Cardiac muscle cell (in vitro differentiated cells and primary cell): ENCODE measurements at places on chromosomes 11 and 22.
A peak's percentile ranks its signal among the peaks of the same experiment; 100 is the strongest.

DNA sequence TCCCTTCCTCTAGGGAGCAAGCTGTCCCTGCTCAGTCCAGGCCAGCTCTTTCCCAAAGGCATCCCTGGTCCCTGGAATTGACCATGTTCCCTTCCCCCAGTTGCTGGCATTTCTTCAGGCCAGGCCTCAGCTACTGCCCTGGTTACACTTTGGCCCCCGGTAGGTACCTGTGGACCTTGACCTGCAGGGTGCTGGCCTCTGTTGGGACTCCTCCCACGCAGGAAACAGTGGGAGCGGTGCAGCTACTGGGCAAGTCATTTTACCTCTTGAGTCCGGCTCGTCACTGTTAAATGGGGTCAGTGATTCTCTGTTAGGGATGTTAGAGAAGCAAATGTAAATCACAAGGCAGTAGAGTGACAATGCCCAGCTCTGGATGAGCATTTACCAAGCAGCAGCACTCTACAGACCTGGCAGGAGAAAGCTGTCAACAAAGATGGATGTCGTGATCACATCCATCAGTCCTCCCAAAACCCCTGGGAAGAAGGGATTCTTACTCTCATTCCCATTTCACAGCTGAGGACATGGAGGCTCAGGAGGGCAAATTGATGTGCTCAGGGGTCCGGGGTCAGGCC, 16.9 kb downstream of the MYO7A start:
- DNase-seq = no peak

- DNase-seq = no peak
Observed at GRCh38 chr11:16902182-16902581, 112.0 kb downstream of the PLEKHA7 start.

- peak; percentile 76 for DNase-seq
Observed at GRCh38 chr11:57751676-57752253, at the start of gene BTBD18. BTBD18 (minus strand) TSS chr11:57751819; CDS start chr11:57751188, 631 bp downstream.

DNA sequence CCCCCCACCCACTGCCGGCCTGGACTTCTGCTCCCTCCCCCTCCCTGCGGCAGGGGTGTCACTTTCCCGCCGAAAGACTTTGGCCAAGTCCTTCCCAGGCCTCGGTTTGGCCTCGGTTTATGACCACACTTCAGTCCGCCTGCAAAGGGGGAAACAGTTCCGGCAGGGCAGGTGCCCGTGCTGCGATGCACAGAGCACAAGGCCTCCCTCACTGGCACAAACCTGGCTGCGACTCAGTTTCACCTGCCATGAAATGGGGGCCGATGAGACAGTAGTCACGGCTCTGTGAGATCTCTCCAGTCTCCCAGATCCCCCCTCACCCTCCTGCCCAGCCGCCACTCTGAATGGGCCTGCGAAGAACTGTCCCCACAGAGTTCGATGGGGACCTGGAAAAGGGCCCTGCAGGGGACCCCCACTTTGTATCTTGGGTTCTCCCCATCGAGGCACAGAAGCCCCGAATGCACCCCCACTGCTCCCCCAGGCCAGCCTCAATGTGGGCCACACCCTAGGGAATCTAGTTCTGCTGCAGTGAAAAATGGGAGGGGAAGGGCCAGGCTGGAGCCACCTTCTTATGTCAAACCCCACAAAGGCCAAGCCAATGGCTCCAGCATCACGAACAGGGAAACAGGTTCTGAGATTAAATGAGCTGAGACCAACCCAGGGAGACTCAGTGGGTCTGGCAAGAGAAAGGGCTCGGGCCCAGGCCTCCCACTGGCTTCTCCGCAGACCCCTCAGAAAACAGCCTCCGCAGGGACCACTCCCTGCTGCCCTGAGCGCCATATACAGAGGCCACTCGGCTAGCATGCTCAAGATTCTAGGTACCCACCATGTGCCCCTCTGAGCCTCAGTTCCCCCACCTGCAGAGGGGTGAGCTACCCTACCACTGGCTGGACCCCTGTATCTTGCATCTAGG, 29.0 kb downstream of the ARVCF start:
- DNase-seq = no peak

GRCh38 chr11:94417386-94417987, 16.3 kb upstream of the GPR83 start:
- peak; percentile 68 for DNase-seq

DNA sequence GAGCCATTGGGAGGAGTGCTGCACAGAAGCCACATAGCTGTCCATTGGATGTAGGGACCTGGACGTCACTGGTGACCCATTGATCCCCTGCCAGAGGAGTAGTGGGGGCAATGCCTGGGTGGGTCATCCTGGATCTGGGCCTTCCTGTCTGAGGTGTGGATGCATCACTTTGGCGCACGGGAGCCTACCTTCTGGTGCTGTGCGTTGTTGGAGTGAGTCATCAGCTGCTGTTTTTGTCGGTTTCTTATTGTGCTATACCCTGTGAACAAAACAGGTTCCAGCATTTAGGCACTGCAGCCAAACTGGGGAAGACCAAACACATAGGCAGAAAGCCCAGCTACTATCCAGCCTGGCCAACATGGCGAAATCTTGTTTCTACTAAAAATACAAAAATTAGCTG, 3.2 kb downstream of the TAF6L start:
- DNase-seq = no peak

GRCh38 chr22:22425783-22426624, 82.5 kb downstream of the ZNF280B start:
- DNase-seq = no peak

- DNase-seq = no peak
Observed at GRCh38 chr11:134406264-134407185, 5.5 kb downstream of the B3GAT1 start.

- DNase-seq = no peak
Observed at GRCh38 chr22:20178075-20178914, 27.4 kb upstream of the CCDC188 start.

GRCh38 chr22:26210334-26210733, 41.1 kb downstream of the SEZ6L start:
- DNase-seq = no peak

GRCh38 chr11:68266936-68267880, 4.6 kb downstream of the C11orf24 start:
- no peak for DNase-seq

DNA sequence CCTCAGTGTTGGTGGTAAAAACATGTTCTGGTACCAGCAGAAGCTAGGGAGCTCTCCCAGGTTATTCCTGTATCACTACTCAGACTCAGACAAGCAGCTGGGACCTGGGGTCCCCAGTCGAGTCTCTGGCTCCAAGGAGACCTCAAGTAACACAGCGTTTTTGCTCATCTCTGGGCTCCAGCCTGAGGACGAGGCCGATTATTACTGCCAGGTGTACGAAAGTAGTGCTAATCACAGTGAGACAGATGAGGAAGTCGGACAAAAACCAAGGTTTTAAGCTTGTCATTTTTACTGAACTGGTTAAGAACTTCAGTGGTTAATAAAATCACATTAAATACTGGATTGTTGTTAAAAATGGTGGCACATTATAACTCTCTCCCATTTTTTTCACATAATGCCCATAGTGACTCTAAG, 42.6 kb upstream of the VPREB1 start:
- DNase-seq = no peak

- DNase-seq = no peak
Observed at GRCh38 chr11:47148270-47148669, 28.4 kb downstream of the ARFGAP2 start.

DNA sequence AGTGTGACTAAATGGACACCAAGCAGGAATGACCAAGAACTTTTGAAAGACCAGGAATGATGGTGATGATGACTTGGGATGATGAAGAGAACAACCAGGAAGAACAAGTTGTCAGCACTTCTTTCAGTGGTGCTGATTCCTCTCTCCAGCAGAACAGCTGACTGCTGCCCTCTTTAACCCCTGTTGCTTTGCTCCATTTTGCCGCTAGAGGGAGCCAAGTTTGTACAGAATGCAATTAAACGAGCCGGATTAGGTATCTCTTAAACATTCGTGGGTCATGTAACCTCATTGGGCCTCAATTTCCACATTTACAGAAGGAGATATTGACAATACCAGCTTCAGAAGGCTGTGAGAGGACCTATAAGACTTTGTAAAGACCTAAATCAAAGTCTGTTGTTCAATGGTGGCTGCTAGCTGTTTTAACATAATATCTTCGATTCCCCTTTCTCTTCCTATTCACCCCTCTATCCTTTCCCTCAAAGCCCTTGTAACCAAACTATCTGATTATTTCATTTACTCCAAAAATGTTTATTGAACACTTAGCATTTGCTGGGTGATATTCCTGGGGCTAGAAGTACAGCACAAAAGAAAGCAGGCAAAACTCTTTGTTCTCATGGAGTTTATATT, 1.9 kb downstream of the OR4S1 start:
- peak; percentile 0 for DNase-seq

- peak; percentile 42 for DNase-seq
Observed at GRCh38 chr11:43359422-43359818, 700 bp downstream of the TTC17 start.
